ENCODE measurements at places on chromosomes 4 and X.

DNA sequence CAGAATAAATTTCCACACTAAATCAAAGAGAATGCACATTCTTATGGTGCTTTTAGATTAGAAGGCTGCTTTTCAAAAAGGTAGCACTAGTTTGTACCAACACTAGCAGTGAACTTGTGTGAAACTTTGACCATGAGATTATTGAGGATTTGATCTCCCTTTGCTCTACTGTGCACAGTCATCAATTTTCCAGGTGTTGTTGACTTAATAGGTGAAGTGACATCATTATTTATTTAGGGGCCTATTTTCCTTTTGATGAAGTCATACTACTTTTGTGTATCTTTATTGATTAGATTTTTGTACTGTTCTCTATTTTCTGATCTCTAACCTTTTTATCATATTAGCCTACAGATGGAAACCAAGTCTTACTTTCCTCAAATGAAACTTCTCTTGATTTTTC is 507.9 kb upstream of the LCORL start:
- DNase-seq: no peak

GRCh38 chrX:102712216-102712966 is at the start of gene GPRASP2:
TSS of gene GPRASP2 (plus strand) at chrX:102712448. CDS start at chrX:102714870, 2,422 bp downstream.
- DNase-seq: no peak

GRCh38 chr4:37431417-37431743 is 186.8 kb downstream of the NWD2 start:
- no peak for DNase-seq

GRCh38 chr4:114277690-114278089 is 298.2 kb upstream of the ARSJ start:
- no peak for DNase-seq

DNA sequence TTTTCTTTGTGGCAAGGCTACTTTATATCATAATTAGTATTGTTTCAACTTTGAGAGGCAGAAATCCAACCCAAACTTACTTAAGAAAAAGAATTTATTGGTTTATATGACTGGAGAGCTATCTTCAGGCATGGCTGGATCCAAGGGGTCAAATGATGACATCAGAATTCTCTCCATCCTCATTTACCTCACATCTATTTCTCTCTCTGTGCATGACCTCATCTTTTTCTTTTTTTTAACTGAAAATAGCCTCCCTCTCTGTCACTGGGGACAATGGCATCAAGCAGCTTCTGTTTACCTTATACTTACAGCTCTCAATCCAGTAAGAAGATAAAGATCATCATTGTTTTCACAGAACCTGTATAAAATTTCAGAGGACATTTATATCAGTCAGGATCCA is 12.0 kb upstream of the EXOC1L start:
- DNase-seq: no peak

DNA sequence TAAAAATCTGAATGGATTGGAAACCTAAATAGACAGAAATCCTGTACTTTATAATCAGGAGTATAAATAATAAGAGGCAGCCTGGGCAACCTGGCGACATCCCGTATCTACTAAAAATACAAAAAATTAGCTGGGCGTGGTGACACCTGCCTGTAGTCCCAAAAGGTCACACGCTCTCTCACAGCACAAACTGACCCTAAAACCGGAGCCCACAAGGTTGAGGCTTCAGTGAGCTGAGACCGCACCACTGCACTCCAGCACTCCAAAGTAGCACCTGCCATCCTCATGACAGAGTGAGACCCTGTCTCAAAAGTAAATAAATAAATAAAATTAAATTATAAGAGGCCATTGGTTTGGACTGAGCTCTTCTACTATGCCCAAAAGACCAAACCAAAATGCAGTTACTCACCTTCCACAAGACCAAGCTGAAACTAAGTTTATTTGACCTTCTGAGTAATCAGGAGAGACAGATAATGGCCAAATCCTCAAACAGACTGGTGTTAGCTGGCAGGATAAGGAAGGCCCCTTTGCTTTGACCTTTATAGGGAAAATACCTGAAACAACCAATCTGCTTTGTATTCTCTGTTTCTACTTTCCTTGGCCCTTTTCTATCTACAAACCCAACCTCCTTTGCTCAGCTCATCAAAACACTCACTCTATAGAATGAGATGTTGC is 3.2 kb upstream of the GRSF1 start:
- DNase-seq: no peak

DNA sequence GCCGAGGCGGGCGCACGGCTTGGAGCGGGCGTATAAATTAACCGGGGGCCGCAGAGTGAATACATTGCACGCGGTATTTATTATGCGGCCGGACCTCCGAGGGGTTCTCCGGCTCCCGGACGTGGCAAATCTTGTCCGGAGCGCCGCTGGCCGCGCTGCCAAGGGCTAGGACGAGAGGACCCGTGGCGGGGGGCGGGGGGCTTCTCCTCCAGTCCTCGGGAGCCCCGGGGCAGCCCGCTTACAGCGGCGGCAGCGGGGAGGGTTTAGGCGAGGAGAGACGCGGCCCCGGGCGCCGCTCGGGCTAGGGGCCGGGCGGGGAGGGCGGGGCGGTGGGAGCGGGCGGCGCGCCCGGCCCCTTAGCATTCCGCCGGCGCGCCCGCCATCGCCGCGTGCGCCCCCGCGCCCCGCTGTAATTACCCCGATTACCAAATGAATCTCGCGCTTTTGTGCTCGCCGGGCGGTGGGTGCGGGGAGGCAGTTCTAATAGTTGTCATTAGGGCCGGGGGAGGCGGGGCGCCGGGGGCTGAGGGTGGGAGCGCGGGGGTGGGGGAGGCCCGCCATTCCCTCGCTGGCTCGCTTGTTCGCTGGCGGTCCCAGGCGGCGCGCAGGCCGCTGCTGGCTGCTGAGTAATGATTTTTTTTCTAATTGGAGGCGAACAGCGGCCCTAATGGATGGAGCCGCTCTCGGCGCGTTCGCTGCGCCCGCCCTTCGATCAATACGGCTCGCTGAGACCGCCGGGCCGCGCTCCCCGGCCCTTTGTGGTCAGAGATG is 276.6 kb downstream of the BCOR start:
- DNase-seq: no peak

- no peak for DNase-seq
Observed at GRCh38 chr4:53562409-53562808, 28.9 kb downstream of the LNX1 start.

GRCh38 chr4:10625131-10625530 is 59.4 kb downstream of the CLNK start:
- no peak for DNase-seq

GRCh38 chrX:41457613-41458192 is 10.6 kb downstream of the NYX start:
- no peak for DNase-seq

Measured in stimulated activated CD8-positive, alpha-beta memory T cell treated with anti-CD3 and anti-CD28 coated beads, Interleukin-7, amount 100 ng/mL, for 1 hour (primary cell).